ENCODE measurements at places on chromosomes 16 and 17. TPM values are rescaled to one million over a fixed set of nuclear protein-coding genes. Genes with fewer than 3 reads are reported as not detected.
A peak's percentile ranks its signal among the peaks of the same experiment; 100 is the strongest.

Gene CCL7
- not detected for total RNA-seq

Gene C16orf86
- total RNA-seq: 0.26 TPM

Gene LGALS9B
- total RNA-seq: 0.26 TPM

GRCh38 chr17:34378664-34379101 is 15.7 kb upstream of the CCL1 start:
- DNase-seq: no peak

GRCh38 chr16:29959293-29959692 is 2.6 kb upstream of the TMEM219 start:
- DNase-seq: no peak

DNA sequence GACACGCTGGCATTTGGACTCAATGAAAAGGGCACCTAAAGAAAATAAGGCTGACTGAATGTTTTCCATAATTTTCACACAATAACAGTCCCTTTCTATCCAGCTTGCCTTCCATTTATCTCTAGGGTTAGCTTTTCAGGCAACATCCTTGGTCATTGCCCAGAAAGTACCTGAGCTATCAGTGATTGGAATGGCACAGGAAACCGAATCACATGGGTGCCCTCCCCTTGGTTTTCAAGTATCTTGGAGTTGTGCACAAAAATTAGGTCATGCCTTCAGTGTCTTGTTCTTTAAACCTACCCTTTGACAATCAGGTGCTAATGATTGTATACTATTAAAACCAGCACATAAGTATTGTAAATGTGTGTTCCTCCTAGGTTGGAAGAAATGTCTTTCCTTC is 3.3 kb upstream of the VPS4A start:
- DNase-seq: no peak

DNA sequence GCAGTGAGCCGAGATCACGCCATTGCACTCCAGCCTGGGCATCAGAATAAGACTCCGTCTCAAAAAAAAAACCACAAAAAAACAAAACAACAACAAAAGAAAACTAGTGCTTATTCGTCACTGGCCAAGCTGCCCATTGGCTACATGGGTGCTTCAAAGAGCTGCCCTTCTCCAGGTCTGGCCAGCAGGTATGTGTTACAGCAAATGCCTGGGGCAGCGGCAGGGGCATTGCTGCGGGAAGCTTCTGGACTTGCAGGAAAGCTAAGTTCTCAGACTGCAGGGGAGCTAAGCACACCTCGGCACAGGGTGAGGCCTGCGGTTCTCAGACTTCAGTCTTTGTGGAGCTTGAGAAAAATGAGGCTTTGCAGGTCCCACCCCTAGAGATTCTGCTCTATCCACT is 4.1 kb upstream of the STH start:
- no peak for DNase-seq

GRCh38 chr16:56475201-56475600 is 23.8 kb downstream of the OGFOD1 start:
- no peak for DNase-seq

DNA sequence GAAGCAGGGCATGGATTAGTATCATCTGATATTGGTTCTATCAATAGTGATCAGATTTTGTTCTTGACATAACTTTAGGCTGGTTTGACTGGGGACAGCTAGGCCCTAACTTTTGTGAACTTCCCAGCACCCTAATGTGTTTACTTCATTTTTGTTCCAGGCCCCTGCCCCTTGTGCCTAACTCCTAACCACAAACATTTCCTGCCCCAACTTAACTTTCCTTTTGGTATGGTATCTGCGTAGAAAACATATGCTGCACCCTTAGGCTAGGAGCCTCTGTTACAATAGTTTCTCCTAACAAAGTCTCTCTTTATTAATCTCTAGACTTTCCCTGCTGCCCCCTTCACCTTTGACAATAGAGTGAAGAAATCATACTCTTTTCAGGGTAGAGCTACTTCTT is 2.5 kb downstream of the ADPRM start:
- no peak for DNase-seq

- DNase-seq: peak; percentile 92
Measured at GRCh38 chr16:1297018-1297696, 12.3 kb upstream of the UBE2I start.

- DNase-seq: no peak
Measured at GRCh38 chr17:72614871-72615626, 477.4 kb downstream of the SLC39A11 start.

DNA sequence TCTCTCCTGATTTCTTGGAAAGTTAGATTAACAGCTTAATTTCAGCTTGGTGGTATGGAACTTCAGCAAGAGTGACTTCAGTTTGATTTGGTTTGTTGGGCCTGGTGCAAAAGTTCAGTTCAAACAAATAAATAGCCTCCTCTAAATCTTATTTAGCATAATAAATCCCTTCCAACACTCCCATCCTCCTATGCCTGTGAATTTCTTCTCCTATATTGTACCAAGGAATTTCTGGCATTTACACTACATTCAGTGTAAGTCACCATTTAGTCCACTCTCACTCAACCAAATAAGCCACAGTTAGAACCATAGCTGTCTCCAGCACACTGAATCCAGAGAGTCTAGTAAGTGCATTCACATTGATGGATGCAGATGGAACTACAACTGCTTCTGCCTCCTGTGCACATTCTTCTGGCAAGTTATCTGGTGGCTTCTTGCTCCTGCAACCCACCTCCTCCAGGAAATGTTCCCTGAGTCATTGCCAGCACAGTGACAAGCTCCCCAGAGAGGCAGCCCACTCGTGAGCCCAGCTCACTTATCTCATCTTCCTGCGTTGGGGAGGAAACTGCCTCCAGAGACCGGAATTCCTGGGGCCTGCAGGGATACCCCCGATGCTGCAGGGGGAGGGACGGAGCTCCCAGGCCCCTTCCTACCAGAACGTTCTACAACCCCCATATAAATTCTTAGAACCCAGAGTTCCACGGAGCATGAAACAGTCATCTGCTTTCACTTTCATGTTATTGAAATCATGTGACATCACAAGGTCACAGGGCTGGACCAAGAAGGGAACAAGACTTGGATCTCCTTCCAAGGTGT is 318.3 kb downstream of the PHKB start:
- DNase-seq: no peak

DNA sequence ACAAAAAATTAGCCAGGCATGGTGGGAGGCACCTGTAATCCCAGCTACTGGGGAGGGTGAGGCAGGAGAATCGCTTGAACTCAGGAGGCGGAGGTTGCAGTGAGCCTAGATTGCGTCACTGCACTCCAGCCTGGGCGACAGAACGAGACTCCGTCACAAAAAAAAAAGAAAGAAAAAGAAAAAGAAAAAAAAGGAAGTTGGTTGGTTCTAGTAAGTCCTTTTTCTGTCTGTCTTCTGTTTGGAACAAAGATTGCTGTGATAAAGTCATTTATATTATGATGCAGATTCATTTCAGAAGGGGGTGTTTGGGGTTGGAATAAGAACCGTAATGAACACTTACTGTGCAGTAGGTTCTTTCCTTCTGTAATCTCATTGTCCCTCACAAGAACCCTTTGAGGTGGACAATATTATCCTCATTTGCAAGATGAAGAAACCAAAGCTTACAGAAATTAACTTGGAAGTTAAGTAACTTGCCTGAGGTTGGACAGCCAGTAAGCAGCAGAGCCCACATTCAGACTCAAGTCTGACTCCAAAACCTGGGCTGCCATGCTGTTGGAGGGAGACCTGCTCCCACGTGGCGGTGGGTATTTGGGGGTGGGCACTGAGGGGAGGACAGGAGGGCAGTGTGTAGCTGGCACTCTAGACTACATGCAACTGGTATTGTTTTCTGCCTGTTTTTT is 10.3 kb downstream of the MINK1 start:
- DNase-seq: no peak

- no peak for DNase-seq
Measured at GRCh38 chr17:66115246-66115645, 76.7 kb downstream of the CEP112 start.

DNA sequence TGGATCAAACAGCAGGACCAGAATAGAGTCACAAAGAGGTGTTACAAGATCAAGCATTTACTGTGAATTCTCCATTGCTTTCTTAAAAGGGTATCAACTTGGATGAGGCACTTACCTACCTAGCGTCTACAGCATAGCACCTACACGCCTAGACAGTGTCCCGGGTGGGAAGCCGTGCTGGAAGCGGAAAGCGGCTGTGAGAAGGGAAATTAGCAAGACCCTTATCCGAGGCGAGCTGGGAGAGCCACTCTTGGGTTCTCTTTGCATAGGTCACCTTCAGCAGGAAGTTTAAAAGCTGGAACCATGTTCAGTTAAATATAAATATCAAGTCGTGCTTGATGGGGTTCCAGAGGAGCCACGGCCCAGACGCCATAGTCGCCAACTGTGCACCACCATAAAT is 46.3 kb downstream of the TRARG1 start:
- DNase-seq: no peak

All from bronchial epithelial cell (primary cell).